GOT3 (cell line): ENCODE measurements at places on chromosomes 11 and 22.

GRCh38 chr11:105142167-105142566, 2.6 kb upstream of the CARD18 start:
- no peak for DNase-seq

- DNase-seq = no peak
These were observed 8.0 kb downstream of the APLP2 start for GRCh38 chr11:130077671-130078070.

DNA sequence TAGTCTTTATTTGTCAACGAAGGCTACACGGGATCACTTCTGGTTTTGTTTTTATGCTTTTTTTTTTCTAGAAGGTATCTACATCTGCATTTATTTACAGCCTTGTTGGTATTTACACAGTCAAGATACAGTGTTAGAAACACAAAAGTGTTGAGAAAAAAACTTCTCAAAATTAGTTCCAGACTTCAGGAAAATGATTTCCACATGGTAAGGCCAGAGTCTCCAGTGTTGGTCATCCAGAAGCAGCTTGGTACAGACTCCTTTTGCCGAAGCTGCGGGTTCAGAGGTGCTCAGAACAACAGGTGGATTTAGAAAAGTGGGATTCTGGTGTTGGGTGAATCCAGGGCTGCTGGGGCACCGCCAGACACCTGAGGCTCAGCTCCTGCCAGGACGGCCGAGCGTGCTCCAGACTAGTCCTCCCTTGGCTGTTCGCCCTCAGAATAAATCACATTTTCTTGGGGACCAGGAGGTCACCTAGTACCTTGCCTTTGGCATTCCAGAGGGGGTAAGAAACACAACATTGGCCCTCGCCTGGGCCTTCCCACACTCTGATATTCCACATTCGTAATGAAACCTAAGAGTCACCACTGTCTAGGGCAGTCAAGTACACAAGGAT, 78.7 kb upstream of the NARS2 start:
- DNase-seq = no peak

GRCh38 chr11:2355000-2355644, 22.0 kb upstream of the CD81 start:
- DNase-seq = no peak

DNA sequence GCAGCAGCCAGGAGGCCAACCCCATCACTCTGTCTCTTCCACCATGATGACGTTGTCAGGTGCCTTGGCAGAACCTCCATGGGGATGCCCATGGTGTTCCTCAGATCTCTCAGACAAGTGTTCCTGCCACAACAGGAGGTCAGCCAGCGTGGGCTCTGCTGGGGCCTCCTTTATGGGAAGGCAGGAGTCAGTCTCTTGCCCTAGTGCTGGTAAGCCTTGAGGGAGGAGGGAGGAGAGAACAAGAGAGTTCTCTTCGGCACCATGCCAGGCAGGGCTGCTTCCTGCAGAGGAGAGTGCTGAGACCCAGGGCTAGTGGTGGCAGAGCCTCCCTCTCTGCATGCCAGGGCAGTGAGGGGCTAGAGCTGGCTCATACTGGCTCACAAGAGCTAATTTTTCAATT, 32.5 kb downstream of the GNAZ start:
- DNase-seq = no peak

DNA sequence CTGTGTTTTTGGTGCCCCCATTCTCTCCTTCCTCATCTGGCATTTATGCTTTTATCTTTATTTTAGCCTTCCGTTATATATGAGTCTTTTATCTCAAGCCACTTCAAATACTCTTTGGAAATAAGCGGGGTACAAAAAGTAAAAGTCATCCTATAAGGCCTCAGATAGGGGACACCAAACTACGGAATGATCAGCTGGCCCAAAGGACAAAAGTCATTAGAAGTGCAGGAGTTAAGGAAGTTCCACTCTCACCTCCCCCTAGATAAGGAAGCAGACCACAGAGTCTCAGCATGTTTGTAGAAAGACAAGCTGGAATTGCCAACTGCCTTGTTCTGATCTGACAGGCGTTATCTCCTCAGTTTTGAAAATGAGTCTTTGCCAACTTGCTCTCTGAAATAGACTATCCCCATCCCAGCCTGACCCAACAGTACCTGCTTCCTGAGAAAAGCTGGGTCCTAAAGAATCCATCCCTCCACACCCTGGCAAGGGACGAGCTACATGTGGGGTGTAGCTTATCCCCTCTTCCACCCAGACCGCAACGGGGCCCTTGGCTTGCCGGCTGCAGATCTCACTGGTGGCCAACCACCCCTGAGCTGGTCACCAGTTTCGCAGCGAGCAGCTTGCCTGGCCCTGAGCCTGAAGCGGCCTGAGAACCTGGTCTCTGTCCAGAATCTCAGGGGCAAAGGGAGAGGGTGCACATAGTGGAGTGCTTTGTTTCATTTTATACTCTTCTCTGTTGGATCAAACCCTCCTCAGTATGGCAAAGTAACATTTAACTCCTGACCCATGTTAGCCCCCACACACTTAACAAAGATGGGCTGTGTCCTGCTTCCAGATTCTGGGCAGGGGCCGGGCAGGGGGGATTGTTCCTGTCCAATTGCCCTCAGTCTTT, 13.8 kb downstream of the FADS2 start:
- DNase-seq = no peak

- no peak for DNase-seq
These were observed 333.0 kb upstream of the NARS2 start for GRCh38 chr11:78907636-78908035.

- DNase-seq = no peak
These were observed 28.0 kb downstream of the SGSM1 start for GRCh38 chr22:24833881-24834495.

- no peak for DNase-seq
These were observed 13.7 kb downstream of the NFRKB start for GRCh38 chr11:129881570-129882170.

- DNase-seq = no peak
These were observed 25.8 kb upstream of the RASL10A start for GRCh38 chr22:29341056-29341848.

DNA sequence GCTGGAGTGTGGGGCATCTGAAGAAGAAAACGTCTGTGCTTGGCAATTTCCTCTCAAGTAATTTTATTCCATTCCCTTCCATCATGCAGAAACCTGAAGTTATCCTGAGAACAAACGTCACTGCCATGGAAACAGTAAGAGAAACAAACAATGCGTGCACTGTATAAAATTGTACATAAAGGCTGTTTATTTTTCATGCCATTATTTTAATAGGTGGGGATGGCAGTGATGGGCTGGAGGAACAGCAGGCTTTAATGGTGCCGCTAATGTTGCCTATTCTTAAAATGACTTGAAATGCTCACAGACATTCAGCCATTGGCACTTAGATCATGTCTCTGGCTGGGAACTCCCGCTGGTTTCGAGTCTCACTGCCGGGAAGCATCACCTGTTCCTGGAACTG, 7.5 kb upstream of the SEZ6L start:
- DNase-seq = no peak

- DNase-seq = no peak
These were observed 754 bp downstream of the NUP50 start for GRCh38 chr22:45164270-45165088.

- no peak for DNase-seq
These were observed 4.2 kb upstream of the SLCO2B1 start for GRCh38 chr11:75146711-75147110.

DNA sequence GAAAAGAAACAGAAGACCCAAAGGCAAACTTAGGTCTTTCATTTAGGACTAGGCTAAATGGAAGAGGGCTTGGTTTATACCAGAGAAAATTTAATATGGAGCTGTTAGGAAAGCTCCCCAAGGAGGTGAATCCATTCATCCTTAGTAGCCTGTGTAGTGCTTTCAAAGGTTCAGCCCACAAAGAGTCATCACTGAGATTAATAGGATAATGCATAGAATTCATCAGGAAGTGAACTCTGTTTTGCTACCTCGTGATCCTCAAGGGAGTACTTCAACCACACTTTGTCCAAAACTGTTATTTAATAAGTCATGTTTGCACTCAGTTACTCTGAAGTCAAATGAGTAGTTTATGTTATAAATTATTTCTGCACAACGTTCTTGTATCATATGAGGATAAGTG, 43.3 kb upstream of the MMP7 start:
- DNase-seq = no peak

GRCh38 chr11:83070731-83071566, 748 bp downstream of the RAB30 start:
- DNase-seq = no peak

GRCh38 chr11:111446404-111447111, 65.6 kb downstream of the BTG4 start:
- no peak for DNase-seq

DNA sequence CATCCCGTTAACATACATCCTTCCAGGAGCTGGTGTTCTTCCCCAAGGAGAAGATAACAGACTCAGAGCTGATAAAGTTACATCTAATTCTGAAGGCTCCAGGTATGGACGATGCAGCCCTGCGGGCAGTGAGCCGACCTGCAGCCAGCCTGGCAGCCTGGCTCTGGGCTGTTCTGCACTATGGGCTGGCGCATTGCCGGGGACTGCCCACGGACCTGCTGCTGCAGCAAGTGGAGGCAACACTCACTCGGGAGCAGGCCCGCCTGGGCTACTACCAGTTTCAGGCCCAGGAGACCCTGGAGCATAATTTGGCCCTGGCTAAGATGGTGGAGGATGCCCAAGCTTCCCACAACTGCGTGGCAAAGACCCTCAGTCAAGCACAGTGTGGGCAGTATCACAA, 39.7 kb downstream of the RRP8 start:
- no peak for DNase-seq
